Neural crest cell (in vitro differentiated cells): ENCODE measurements at places on chromosomes 13 and 19. TPM values are rescaled to one million over a fixed set of nuclear protein-coding genes. Genes with fewer than 3 reads are reported as not detected.

The TEX101 gene
- total RNA-seq, result not detected in 2 replicates

The OR10H1 gene
- total RNA-seq, result not detected in 2 replicates

DNA sequence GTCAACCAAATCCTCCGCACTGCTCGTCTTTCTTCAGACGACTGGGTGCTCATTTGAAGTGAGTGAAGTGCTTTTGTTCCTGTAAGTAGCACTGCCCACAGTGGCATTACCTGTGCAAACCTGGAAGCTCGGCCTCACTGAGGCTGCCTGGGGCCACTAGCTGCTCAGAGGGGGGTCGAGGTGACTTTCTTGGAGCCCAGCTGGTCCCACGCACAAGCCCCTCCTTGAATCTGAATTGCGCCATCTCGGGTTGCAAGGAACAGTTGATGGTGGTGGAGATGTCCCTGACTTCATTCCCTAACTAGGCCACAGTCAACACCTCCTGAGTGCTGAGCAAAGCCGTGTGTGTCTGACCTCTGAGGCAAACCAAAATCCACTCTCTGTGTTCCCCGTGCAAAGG is 79.3 kb upstream of the GPR183 start:
- H3K4me1 ChIP-seq, result no peaks in the 10 kb centered on the region
- H3K4me3 ChIP-seq, result no peak overlapping the region
- peaks cover 6% of the 10 kb centered on the region for H3K36me3 ChIP-seq
- DNase-seq, result no peak
- no peaks in the 10 kb centered on the region for H3K27me3 ChIP-seq

The ZNF99 gene
- total RNA-seq, result not detected in 2 replicates

GRCh38 chr13:73146707-73147106 is 87.9 kb downstream of the KLF5 start:
- DNase-seq, result no peak
- H3K4me3 ChIP-seq, result no peak overlapping the region
- H3K27me3 ChIP-seq, result no peaks in the 10 kb centered on the region
- H3K27ac ChIP-seq, result no peak overlapping the region
- peaks cover 18% of the 10 kb centered on the region for H3K4me1 ChIP-seq

The MAMSTR gene
- 2.4 and 2.6 TPM in 2 replicates for total RNA-seq

DNA sequence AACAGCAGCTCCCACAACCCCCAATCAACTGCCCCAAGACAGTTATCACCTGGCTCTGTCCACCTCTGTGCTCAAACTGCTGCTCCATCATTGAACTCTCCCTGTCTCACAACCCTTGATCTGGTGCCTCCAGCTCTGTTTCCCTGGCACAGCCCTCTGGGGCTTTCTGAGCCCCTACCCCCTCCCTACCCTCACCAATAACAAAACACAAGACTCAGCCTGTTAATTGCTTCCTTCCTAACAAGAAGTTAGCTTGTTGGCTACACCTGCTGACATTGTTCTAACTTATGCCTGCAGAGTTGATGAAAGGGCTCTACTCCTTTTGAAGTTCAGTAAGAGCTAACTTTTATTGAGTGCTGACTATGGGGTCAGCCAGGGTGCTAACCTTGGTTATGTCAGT is 99.4 kb upstream of the FNDC3A start:
- no peak for DNase-seq
- H3K4me1 ChIP-seq, result peaks cover 5% of the 10 kb centered on the region
- no peaks in the 10 kb centered on the region for H3K36me3 ChIP-seq
- peaks cover 43% of the 10 kb centered on the region for H3K27me3 ChIP-seq

GRCh38 chr13:99431927-99432608 is 69.2 kb upstream of the TM9SF2 start:
- no peak overlapping the region for H3K4me3 ChIP-seq
- no peak for DNase-seq
- H3K36me3 ChIP-seq, result no peaks in the 10 kb centered on the region
- H3K27ac ChIP-seq, result peak overlapping the region; percentile 40

The CBARP gene
- total RNA-seq, result 26.2 and 27.1 TPM in 2 replicates

DNA sequence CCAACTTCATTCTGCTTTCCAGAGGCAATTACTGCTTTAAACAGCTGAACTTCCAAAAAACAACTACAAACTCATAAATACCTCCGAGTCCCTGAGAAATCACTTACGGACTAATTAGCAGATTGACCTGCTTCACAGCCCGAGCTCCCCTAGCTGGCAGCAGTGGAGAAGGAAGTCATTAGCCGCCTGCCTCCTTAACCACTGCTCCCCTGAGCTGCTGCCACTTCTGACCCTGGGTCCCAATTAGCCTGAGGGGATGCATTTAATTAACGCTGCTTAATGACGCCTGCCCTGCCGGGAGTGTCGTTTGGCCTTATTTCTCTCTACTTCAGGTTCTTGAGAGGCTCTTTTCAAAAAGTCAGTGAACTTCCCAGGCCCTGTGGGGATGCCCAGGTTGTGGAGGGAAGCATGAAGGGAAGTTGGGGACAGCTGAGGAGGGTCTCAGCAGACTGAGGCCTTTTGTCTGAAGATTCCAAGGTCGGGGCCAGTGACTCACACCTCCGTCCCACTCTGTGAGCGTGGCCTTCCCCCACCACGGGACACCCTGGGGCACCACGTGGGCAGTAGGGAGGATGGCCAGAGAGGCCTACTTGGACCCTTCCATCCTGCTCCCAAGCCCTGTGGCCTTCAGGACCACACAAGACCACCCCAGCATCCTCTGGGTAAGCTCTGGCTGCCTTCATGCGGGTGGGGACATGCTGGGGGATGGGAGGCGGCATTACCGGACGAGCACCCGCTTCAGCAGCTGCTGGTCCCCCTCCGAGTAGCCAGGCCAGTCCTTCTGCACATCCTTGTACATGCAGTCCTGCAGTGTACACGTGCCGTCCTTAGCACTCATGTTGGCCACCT is 19.8 kb upstream of the ISYNA1 start:
- peak overlapping the region; percentile 43 for H3K27ac ChIP-seq
- no peaks in the 10 kb centered on the region for H3K36me3 ChIP-seq
- H3K4me3 ChIP-seq, result no peak overlapping the region
- peaks cover 13% of the 10 kb centered on the region for H3K4me1 ChIP-seq
- DNase-seq, result no peak
- no peaks in the 10 kb centered on the region for H3K27me3 ChIP-seq

GRCh38 chr19:14968247-14968646 is 11.4 kb downstream of the SLC1A6 start:
- DNase-seq, result no peak
- peaks cover 15% of the 10 kb centered on the region for H3K36me3 ChIP-seq
- H3K27ac ChIP-seq, result no peak overlapping the region
- H3K27me3 ChIP-seq, result no peaks in the 10 kb centered on the region
- no peaks in the 10 kb centered on the region for H3K4me1 ChIP-seq
